ENCODE measurements at places on chromosomes 7 and 10.

- DNase-seq = no peak
- H3K36me3 ChIP-seq = no peaks in the 10 kb centered on the region
- H3K4me3 ChIP-seq = no peak overlapping the region
- H3K27ac ChIP-seq = no peak overlapping the region
Measured at GRCh38 chr10:13795653-13796555, 209.1 kb downstream of the PRPF18 start.

DNA sequence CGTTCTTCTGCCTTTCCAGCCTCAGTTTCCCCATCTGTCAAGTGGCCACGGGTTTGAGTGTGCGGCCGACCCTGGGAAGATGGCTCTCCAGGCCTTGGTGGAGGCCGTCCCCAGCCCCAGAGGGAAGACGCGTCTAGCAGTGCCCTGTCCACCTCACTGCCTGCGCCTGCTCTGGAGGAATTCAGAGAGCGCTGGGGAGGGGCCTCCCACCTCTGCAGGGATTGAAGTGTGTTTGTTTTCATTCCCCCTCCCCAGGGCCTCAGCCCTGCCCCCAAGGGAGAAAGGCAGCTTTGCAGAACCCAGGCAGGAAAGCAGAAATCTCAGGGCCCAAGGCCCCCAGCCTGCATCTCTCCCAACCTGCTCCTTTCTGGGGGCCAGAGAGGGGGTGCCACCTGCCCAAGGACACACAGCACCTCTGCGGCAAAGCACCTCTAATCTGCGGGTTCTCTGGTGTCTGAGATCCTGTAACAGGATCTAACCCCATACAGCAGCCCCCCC is 91.0 kb downstream of the MICALL2 start:
- H3K4me1 ChIP-seq = peaks cover 6% of the 10 kb centered on the region
- no peak overlapping the region for H3K4me3 ChIP-seq
- H3K27ac ChIP-seq = no peak overlapping the region
- no peaks in the 10 kb centered on the region for H3K36me3 ChIP-seq

- no peak overlapping the region for H3K27ac ChIP-seq
- no peak overlapping the region for H3K4me3 ChIP-seq
- H3K4me1 ChIP-seq = no peaks in the 10 kb centered on the region
- H3K27me3 ChIP-seq = no peaks in the 10 kb centered on the region
- DNase-seq = peak; percentile 33
Measured at GRCh38 chr7:33539198-33539597, 366.1 kb upstream of the BMPER start.

GRCh38 chr7:110095372-110096052 is 995.4 kb upstream of the LRRN3 start:
- no peak overlapping the region for H3K4me3 ChIP-seq
- no peak for DNase-seq
- H3K27ac ChIP-seq = no peak overlapping the region
- H3K36me3 ChIP-seq = no peaks in the 10 kb centered on the region
- no peaks in the 10 kb centered on the region for H3K4me1 ChIP-seq

- DNase-seq = no peak
- H3K4me1 ChIP-seq = no peaks in the 10 kb centered on the region
- no peaks in the 10 kb centered on the region for H3K27me3 ChIP-seq
- no peaks in the 10 kb centered on the region for H3K36me3 ChIP-seq
- no peak overlapping the region for H3K4me3 ChIP-seq
- no peak overlapping the region for H3K27ac ChIP-seq
Measured at GRCh38 chr10:53379956-53380355, 607.4 kb upstream of the MBL2 start.

- peak; percentile 19 for DNase-seq
- H3K4me1 ChIP-seq = no peaks in the 10 kb centered on the region
- no peak overlapping the region for H3K4me3 ChIP-seq
- no peaks in the 10 kb centered on the region for H3K36me3 ChIP-seq
- no peak overlapping the region for H3K27ac ChIP-seq
Measured at GRCh38 chr10:15427843-15428414, 56.8 kb upstream of the FAM171A1 start.

GRCh38 chr10:121302541-121303180 is 295.6 kb downstream of the FGFR2 start:
- H3K36me3 ChIP-seq = no peaks in the 10 kb centered on the region
- H3K27ac ChIP-seq = no peak overlapping the region
- DNase-seq = no peak
- H3K4me1 ChIP-seq = no peaks in the 10 kb centered on the region

GRCh38 chr7:11843113-11843765 is 11.2 kb upstream of the THSD7A start:
- no peak overlapping the region for H3K4me3 ChIP-seq
- H3K27ac ChIP-seq = no peak overlapping the region
- no peaks in the 10 kb centered on the region for H3K27me3 ChIP-seq
- no peak for DNase-seq
- H3K4me1 ChIP-seq = no peaks in the 10 kb centered on the region
- H3K36me3 ChIP-seq = no peaks in the 10 kb centered on the region

GRCh38 chr7:73812996-73813395 is 17.8 kb upstream of the CLDN4 start:
- no peaks in the 10 kb centered on the region for H3K36me3 ChIP-seq
- H3K4me3 ChIP-seq = no peak overlapping the region
- no peak for DNase-seq
- H3K4me1 ChIP-seq = no peaks in the 10 kb centered on the region

DNA sequence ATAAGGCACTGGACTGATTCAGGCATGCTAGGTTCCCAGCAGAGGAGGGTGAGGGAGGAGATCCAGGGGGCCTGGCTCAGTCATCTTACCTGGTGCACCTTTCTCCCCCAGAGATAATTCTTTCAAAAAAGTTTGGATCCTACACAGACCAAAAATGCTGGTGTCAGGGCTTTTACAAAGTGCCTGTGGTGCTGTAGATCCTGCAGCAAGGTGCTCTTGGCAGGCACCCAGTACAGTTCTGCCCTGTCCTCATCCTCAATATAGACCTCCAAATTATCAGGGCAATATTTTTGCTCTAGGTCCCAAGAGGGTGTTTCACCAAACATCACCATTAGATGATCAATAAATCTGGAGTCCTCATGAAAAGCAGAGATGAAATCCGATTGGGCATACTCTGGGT is 78.5 kb upstream of the IGFBP3 start:
- no peaks in the 10 kb centered on the region for H3K4me1 ChIP-seq
- DNase-seq = no peak
- no peak overlapping the region for H3K27ac ChIP-seq
- no peaks in the 10 kb centered on the region for H3K36me3 ChIP-seq

GRCh38 chr10:27857616-27858015 is 112.0 kb upstream of the MKX start:
- no peak overlapping the region for H3K27ac ChIP-seq
- H3K4me3 ChIP-seq = no peak overlapping the region
- DNase-seq = no peak

DNA sequence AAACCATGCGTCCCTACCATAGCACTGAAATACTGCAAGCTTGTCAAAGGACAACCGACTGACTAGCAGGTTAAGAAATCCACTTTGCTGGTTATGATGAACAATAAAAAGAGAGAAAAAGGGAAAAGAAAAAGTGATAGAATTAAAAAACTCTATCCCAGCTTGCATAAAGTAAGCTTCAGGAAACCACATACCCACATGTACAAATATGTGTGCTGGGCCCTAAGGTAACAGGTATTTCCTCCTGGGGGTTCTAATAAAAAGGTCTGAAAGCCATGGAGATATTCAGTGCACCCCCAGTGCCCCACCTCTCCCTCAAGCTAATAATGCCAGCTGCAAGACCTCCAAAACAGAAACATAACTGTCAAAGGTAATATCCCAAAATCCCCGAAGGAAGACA is 248.6 kb upstream of the KLF14 start:
- DNase-seq = peak; percentile 29
- H3K27me3 ChIP-seq = no peaks in the 10 kb centered on the region
- peak overlapping the region; percentile 30 for H3K27ac ChIP-seq
- H3K4me3 ChIP-seq = no peak overlapping the region
- H3K36me3 ChIP-seq = no peaks in the 10 kb centered on the region

GRCh38 chr7:84188786-84189405 is 5.7 kb downstream of the SEMA3A start:
- H3K27me3 ChIP-seq = no peaks in the 10 kb centered on the region
- H3K4me3 ChIP-seq = no peak overlapping the region
- no peaks in the 10 kb centered on the region for H3K36me3 ChIP-seq
- H3K4me1 ChIP-seq = no peaks in the 10 kb centered on the region

DNA sequence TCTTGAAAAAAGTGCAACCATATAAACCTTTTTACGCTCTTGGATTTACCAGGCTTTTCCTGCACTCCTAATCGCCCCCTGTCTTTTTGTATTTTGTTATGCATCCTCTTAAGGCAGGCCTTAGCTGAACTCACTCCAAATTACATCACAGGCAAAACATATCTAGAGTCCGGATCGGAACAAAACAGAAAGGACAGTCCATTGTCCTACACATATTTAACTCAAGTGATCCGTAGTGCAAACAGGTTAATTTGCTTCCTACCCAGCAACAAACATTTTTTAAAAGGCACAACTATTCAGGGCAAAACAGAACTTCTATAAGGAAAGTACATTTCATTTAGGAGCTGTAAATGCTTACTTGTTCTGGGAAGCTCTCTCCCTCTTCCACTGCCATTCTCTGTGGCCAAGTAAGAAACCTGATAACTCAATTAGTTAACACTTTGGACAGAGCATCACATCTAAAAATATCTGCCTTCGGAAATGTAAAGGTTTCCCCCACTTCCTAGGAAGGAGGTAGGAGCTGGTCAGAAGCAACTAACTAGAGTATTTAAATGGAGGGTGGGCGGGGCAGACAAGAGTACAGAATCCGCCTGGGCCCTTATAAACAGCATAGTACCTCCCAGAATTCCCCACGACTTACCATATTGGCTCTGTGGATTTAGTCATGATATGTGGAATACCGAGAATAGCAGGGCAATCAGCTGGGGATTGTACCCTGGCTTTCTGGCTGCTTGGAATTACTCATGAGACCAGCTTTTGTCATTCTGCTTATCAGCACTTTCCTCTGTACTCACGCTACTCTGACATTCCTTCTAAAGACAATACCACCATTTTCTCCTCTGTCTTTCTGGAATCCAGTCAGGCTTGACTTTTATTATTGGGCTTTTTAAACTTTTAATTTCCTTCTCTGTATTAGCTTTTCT is 89.5 kb downstream of the ANK3 start:
- no peaks in the 10 kb centered on the region for H3K4me1 ChIP-seq
- no peaks in the 10 kb centered on the region for H3K36me3 ChIP-seq
- H3K27me3 ChIP-seq = no peaks in the 10 kb centered on the region

DNA sequence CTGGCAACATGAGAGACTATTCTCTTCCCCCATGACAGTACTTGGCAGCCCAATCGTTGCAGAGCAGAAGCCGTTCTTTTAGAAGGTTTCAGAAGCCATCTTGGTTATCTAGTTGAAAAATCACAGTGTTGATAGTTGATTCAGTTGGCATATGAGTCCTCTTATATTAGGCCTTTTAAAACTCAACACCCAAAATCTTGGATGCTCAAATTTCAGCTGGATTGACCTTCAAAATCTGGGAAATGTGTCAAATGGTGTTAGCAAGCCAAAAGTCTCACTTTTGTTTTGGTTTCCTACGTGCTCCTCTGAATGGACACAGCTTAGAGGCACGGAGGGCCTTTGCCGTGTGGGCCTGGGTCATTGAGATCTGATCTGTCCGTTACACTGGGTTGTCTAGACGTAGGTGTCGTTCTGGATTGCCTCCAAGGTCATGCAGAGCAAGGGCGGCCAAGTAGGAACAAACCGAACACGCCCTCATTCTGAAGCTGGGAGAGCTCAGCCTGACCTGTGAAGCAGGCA is 59.3 kb upstream of the BMPER start:
- no peak for DNase-seq
- no peaks in the 10 kb centered on the region for H3K27me3 ChIP-seq
- no peaks in the 10 kb centered on the region for H3K4me1 ChIP-seq
- no peak overlapping the region for H3K4me3 ChIP-seq

- peaks cover 33% of the 10 kb centered on the region for H3K27me3 ChIP-seq
- no peaks in the 10 kb centered on the region for H3K4me1 ChIP-seq
- no peaks in the 10 kb centered on the region for H3K36me3 ChIP-seq
- H3K4me3 ChIP-seq = no peak overlapping the region
- H3K27ac ChIP-seq = no peak overlapping the region
Measured at GRCh38 chr10:24235471-24235870, 26.5 kb downstream of the KIAA1217 start.

- no peak overlapping the region for H3K4me3 ChIP-seq
- no peaks in the 10 kb centered on the region for H3K4me1 ChIP-seq
- no peaks in the 10 kb centered on the region for H3K27me3 ChIP-seq
- H3K36me3 ChIP-seq = no peaks in the 10 kb centered on the region
- no peak for DNase-seq
- no peak overlapping the region for H3K27ac ChIP-seq
Measured at GRCh38 chr7:33636359-33636758, 269.0 kb upstream of the BMPER start.

GRCh38 chr7:139702313-139702731 is 75.5 kb downstream of the HIPK2 start:
- DNase-seq = peak; percentile 36
- H3K4me1 ChIP-seq = peaks cover 6% of the 10 kb centered on the region
- H3K36me3 ChIP-seq = peaks cover 2% of the 10 kb centered on the region
- no peaks in the 10 kb centered on the region for H3K27me3 ChIP-seq
- no peak overlapping the region for H3K27ac ChIP-seq
- no peak overlapping the region for H3K4me3 ChIP-seq

GRCh38 chr10:1548146-1548545 is 189.2 kb downstream of the ADARB2 start:
- DNase-seq = no peak
- no peaks in the 10 kb centered on the region for H3K4me1 ChIP-seq
- H3K27ac ChIP-seq = no peak overlapping the region
- no peak overlapping the region for H3K4me3 ChIP-seq
- H3K27me3 ChIP-seq = no peaks in the 10 kb centered on the region

DNA sequence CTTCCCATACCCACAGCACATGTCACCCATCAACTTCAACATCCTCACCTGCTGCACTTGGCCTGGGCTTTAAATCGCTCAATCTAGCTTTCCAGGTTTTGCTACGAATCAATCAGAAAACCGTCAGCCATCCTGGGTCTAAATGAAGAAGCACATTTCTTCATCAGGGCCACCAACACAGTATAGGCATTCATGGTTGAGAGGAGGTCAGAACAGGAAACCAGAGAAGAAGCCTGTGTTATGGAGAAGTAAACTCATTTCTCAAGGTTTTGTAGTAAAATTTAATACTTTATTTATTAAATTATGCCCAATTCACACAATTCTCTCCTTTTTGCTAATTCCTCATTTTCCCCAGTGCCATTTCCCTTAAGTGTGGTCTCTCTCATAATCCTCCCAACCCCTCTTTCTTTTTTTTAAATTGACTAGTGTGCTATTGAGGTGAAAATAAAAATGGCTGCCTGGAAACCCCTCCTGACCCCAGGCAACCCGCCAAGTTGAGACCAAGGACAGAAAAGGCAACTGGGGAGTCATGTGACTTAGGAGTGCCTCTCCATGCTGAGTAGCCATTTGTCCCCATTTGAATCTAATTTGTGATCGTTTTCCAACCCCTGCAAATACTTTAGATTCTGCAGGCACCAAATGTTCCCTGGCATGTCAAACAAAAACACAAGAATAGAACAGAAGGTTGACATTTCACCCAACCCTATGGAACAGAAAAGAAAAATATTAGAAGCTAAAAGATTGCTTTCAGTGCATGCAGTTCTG is 181.1 kb upstream of the NAMPT start:
- H3K4me1 ChIP-seq = no peaks in the 10 kb centered on the region
- H3K27ac ChIP-seq = no peak overlapping the region
- H3K36me3 ChIP-seq = no peaks in the 10 kb centered on the region
- H3K27me3 ChIP-seq = no peaks in the 10 kb centered on the region
- H3K4me3 ChIP-seq = no peak overlapping the region
- DNase-seq = no peak

GRCh38 chr10:113650172-113650571 is 13.7 kb downstream of the NRAP start:
- no peak overlapping the region for H3K27ac ChIP-seq
- peaks cover 2% of the 10 kb centered on the region for H3K27me3 ChIP-seq
- no peaks in the 10 kb centered on the region for H3K4me1 ChIP-seq
- DNase-seq = no peak

Data from common myeloid progenitor, CD34-positive (primary cell).